ENCODE measurements at places on chromosomes 1 and 21.
A peak's percentile ranks its signal among the peaks of the same experiment; 100 is the strongest.

DNA sequence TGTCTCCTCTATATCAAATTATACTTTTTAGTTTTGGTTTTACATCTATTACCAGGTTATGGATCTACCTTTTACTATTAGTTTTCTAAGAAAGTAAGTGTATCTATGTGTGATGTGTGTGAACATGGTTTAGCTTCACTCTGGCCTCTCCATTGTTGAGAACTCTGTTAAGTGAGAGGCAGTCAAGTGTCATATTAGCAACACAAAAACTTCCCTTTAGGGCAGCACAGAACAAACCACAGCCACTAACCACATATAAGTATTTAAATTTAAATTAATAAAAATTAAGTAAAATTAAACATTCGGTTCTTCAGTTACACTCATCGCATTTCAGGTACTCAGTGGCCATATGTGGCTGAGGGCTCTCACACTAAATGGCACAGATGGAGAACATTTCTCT, 96.6 kb downstream of the DPYD start:
- no peak for DNase-seq

- DNase-seq = no peak
These were observed 630.0 kb downstream of the LMO4 start for GRCh38 chr1:87958716-87959115.

DNA sequence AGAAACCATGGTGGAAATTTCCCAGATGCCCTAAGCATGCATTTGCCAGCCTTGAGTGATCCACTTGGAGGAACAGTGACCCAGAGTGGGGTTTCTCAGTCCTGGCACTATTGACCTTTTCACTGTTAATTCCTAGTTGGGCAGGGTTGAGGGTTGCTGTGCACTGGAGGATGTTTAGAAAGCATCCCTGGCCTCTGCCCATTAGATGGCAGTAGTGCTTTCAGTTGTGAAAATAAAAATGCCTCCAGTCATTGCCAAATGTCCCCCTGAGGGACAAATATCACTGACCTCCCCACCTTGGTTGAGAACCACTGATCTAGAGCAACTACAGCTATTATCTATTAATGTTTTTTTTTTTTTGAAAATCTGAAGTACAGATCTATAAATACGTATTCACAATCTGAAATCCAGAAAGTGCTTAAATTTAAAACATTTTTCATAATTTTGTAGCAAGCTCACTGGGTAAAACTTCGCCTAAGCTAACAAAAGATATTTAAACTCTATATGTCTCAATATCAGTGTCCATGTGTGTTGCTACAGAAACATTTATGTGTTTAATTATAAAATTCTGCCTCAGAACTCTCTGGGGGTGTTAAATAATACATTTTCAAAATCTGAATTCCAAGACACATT, 27.3 kb downstream of the F3 start:
- no peak for DNase-seq

- peak; percentile 97 for DNase-seq
These were observed at the start of gene PRUNE1 for GRCh38 chr1:151008244-151009205. PRUNE1 (plus strand) TSS chr1:151008449; CDS start chr1:151008633, 184 bp downstream.

GRCh38 chr1:2554621-2555387, 1.4 kb upstream of the TNFRSF14 start:
- peak; percentile 35 for DNase-seq

GRCh38 chr1:152630596-152630995, 7.7 kb upstream of the LCE3A start:
- DNase-seq = no peak

DNA sequence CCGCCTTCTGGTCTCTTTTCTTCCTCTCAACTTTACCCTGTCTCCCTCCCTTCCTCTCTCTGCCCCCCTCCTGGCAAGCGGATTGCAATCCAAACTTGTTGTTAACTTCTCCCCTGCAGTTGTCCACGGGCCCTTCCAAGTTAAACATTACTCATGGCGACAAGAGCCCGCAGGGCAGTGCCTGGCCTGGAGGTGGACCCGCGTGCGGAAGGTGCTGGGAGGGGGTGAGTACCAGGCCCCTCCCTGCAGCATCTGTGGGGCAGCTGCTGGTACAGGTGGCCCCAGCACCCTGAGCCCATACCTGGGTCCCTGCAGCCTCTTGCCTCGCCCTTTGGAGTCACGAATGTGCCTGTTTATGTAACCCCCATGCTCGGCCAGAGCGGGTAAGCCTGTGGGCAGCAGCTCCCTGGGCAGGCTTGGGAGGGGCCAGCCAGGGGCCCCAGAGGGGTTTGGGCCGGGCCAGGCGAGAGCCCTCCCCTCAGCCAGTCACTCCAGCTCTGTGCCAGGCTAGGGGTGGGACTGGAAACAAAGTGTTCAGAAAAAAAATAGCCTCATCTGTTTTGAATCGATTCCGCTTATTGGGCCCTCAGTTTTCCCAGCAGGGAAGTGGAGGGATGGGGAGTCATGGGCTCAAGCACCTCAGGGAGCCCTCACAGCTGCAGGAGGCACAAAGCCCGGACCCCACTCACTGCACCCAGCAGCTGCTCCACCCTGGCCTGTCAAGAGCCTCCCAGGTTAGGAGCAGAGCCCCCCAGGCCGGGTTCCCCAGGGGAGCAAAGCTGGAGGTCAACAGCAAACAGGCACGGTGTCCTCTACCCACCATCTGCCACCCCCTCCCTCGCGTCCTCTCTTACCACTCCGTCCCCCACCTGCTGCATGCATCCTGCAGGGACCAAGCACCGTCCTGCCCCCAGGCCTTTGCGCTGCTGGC, 14.0 kb upstream of the FAAP20 start:
- no peak for DNase-seq

- DNase-seq = no peak
These were observed 67.4 kb upstream of the TBX15 start for GRCh38 chr1:119055568-119055967.

DNA sequence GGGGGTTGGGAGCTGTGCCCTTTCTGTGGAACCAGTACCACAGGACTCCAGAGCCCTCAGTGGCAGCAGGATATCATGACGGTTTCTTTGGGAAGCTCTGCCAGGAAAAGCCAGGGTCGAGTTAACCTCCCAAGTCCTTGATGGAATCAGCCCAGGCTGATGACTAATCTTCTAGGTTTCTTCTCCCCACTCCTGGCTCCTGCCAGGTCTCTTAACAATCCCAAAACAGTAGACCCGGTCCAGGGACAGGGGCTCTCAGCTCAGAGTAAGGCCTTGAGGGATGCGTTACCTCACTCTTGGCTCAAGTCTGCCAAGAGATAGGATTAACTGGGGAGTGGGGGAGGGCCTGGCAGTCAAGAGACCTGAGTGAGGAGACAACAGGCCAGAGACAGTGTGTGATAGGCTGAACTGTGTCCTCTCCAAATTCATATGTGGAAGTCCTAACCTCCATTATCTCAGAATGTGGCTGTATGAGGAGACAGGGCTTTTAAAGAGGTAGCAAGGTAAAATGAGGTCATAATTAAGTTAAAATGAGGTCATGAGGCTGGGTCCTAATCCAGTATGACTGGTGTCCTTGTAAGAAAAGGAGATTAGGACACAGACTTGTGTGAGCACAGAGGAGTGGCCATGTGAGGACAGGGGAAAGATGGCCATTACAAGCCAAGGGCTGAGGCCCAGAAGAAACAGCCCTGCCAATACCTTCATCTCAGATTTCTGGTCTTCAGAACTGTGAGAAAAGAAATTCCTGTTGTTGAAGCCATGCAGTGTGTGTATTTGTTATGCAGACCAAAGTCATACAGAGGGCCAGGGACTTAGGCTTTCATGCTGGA, 95.0 kb downstream of the BEND5 start:
- no peak for DNase-seq

DNA sequence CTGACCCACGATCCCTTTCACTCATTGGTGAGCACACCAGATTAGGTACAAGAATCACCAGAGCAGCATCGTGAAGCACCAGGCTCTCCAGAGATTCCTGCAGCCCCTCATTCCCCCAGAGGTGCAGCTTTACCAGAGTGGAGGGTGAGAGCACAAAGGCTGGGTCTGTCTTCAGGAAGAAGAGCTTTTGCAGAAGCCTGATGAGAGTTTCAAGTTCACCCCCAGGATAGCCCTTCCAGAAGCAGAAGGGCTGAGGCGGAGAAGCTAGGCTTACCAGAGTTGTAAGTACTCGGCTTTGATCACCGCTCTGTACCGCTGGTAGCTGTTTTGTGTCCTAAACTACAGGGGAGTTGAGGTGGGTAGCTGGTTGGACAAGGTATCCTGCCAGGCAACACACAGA, 3.1 kb downstream of the TSSK3 start:
- no peak for DNase-seq

DNA sequence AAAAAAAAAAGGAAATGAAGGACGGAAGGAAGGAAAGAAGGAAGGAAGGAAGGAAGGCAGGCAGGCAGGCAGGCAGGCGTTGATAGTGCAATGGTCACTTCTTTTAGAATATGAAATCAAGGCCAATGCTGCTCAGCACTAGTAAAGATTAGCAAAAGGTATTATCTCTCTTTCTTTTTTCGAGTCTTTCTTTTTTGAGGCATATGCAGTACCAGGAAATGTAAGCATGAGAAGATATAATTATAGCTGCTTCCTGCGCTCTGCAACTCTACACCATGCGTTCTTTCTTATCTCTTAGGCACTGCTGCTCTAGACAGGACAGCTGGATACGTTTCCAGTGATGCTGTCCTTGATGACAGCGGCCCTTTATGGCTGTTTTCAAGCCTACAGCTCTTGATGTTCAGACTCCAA, 1512.5 kb upstream of the B3GALT2 start:
- no peak for DNase-seq

Data from stimulated activated CD8-positive, alpha-beta memory T cell treated with anti-CD3 and anti-CD28 coated beads, Interleukin-2, amount 100 ng/mL, for 48 hours (primary cell).